ENCODE measurements at places on chromosomes 5 and 9. TPM values are rescaled to one million over a fixed set of nuclear protein-coding genes. Genes with fewer than 3 reads are reported as not detected.
A peak's percentile ranks its signal among the peaks of the same experiment; 100 is the strongest.

Gene PCDH1
- total RNA-seq: 48.6 TPM

- no peak for DNase-seq
Observed at GRCh38 chr5:67957374-67957773, 258.2 kb upstream of the PIK3R1 start.

DNA sequence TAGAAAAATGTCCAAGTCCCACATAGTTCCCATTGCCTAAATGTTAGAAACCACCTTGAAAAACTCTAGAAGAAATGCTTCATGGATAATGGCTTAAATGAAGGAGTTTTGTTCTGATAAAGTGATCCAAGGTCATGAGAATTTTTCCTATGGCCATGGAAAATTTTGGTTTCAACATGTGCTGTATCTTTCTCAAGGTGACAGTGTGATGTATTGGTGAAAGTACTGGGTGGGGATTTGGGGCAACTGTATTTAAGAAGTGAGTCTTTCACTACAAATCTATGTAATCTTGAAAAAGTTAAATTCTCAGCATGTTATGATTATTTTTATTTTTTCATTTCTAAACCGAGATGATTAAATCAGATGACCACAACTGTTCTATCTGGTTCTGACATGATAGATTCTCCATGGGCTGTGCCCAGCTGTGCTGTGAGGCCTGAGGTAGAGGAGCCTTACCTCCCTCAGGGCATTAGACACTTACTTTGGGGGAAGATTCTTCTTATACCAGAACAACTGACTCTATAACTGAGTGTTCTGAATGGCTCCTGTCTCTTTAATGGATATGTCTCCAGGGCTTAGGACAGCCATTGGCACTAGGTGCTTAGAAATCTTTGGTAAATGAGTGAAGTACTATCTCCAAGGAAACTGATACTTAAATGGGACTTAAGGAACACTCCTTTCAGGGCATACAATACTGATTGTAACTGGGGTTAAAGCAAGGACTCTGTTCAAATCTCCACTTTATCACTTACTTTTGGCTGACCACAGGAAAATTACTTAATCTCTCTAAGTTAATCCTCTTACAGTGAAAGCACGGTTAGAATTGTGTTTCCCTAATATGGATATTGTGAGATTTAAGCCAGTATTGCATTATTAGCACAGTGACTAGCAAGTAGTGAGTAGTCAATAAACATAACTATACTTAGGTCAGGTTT lies 397.4 kb upstream of the MEF2C start:
- DNase-seq: no peak

GRCh38 chr5:6849316-6850105 lies 136.3 kb downstream of the TENT4A start:
- DNase-seq: peak; percentile 34

GRCh38 chr9:36603006-36603405 lies 30.3 kb downstream of the MELK start:
- no peak for DNase-seq

DNA sequence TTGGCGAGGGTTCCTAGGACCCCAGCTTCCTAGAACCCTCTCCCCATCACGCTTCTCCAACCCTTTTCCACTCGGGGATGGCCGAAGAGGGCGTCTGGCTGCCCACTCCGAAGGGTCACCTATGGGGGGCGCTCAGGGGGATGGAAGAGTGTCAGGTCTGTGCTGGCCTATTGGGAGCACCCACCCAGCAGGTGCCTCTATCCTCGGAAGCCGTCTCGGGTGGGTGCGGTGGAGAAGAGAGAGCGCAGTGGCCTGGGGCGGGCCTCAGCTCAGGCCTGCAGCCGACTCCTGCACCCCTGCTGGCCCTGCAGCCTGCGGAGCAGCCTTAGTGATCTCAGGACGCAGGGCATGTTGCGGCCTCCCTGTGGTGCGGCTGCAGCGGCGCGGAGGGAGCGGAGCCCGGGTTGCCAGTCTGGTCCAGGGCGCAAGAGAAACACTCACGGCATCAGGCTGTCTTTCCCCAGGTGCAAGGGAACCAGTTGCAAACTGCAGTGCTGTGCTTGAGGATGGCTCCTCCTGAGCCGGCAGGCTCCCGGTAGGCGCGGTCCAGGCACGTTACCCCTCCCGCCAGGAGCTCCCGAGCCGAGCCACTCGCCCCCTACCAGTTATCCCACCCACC lies 1.5 kb upstream of the IRX2 start:
- no peak for DNase-seq

- DNase-seq: no peak
Observed at GRCh38 chr9:6355728-6356127, 27.6 kb downstream of the TPD52L3 start.

DNA sequence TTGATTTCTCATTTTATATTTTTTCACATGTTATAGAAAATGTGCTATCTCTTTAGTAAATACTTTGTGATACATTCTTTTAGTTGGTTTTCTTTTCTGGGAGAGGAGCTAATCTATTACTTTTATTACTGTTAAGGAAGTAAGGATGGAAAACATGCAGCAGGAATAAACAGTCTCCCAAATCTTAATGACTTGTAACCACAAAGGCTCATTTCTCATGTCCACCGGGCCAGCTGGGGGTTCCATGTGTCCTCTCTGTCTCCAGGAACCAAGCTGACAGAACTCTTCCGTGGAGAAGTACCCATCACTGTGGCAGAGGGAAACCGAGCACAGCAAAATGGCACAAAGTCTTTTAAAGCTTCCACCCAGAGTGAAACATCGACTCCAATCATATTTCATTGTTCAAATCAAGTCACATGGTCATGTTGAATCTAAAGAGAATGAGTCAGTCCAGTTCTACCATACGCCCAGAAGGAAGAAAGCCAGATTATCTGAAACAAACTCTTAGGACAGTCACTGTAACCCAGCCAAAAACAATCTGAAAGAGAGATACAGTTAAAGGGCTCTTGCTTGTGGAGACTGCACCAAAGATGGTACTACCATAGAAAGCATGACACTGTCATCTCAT lies 97.1 kb upstream of the CDH6 start:
- DNase-seq: no peak

DNA sequence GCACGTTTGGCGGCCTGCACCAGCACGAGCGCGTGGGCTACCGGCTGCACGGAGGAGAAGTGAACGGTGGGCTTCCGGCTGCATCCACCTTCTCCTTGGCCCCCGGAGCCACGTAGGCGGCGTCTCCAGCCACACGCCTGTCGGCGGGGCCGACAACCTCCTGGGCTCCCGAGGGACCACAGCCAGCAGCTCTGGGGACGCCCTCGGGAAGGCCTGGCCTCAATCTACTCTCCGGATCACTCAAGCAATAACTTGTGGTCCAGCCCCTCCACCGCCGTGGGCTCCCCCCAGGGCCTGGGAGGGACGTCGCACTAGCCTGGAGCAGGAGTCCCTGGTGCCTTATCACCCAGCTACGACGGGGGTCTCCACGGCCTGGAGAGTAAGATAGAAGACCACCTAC lies 73.7 kb downstream of the INSL6 start:
- no peak for DNase-seq

DNA sequence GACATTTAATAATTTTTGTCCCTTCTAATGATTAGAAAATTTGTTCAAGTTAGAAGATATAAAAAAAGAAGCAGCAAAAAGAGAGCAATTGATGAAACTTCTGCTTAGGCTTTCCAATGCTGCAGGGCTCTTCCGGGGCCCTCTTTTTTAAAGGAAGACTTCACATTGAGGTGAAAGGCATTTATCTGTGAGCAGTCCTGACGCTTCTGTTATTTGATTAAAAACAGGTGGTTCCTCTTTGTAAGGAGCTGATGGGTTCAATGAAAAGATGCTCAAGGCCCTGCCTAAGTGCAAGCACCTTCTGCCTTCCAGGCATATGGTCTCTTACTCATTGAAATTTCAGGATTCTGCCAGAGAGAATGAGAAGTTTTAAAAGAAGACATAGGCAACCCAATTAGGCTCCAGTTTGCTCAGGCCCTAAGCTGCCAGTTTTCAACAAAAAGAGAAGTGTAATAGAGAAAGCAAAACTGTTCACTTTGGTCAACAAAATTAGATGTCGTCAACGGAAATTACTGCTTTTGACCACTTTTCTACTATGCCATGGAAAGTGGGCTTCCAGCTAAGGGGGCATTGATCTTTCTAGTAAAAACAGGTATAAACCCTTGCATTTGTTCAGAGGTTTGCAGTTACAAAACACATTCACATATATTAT lies 100.2 kb downstream of the INSYN2B start:
- no peak for DNase-seq

Gene SPEF2
- total RNA-seq: 36.4 TPM

- no peak for DNase-seq
Observed at GRCh38 chr9:122332644-122333043, 38.2 kb upstream of the PTGS1 start.

DNA sequence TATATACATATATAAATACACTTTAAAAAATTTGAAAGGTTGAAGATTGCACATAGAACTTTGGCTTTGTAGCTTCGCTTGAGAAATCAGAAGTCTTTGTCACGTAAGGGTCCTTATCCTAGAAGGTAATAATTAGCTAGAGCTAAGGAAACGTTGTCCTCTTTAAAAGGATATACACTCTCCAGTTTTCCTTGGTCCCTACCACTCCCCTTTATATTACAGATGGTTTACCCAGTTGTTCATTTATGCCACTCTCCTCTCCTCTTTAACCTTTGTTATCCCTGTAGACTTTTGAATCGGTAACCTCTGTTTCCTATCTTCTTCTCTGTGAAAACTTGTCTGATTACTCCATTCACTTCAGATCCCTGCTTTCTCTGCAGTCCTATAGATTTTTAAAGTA lies 1101.0 kb upstream of the SEMA6A start:
- no peak for DNase-seq

DNA sequence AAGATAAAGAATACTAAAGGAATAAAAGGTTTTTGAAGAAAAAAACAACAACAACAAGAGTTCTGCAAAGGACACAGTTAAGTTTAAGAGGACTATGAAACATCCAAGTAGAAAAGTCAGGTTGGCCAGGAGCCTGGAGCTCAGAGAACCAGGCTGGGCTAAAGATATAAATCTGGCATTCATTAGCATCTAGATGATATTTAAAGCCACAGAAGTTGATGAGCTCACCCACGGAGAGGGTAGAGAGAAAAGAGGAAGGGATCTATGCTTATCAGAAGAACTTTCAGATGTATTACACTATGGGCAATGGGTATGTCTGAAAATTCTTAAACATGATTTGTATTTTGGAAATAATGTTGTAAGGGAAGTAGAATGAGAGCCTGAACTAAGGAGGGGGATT lies 9.9 kb downstream of the MIER3 start:
- no peak for DNase-seq

DNA sequence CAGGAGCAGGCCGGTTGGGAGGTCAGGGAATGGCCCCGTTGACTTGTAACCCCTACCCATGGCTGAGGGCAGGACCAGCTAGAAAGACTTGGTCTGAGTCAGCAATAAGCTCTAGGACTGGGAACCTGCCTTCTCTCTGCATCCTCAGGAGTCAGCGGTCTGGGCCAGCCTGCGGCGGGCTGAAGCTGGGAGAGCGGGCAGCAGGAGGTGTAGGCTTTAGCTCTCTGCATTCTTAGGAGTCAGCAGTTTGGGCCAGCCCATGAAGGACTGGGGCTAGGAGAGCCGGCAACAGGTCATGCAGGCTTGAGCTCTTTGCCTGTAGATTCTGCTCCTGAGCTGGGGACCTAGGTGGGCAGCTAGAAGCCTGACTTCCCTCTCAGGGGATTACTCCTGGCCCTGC lies 6.4 kb upstream of the SMIM32 start:
- no peak for DNase-seq

GRCh38 chr5:111784491-111785181 lies 27.6 kb upstream of the NREP start:
- DNase-seq: no peak

DNA sequence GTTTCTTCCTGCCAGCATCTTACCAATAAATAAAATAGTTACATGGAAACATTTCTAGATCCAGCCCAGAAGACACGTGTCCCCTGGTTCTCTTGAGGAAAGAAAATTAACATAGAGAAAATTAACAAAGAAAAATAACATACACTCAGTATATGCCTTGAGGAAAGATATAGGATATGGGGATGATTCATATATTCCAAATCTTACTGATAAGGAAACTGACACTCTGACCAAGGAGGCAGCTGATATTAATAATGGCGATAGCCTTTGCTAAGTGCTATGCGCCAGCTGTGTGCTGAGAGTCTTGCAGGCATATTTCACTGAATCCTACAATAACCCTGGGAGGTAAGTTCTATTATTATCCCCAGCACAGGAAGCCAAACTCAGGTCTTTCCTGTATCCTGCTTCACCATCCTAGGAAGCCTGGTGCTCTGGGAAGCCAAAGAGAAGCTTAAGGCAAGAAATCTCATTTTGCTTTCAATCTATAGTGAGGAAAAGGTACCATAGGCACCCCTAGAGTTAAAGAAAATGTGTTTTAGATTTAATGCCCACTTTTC lies 302.7 kb upstream of the NREP start:
- no peak for DNase-seq

DNA sequence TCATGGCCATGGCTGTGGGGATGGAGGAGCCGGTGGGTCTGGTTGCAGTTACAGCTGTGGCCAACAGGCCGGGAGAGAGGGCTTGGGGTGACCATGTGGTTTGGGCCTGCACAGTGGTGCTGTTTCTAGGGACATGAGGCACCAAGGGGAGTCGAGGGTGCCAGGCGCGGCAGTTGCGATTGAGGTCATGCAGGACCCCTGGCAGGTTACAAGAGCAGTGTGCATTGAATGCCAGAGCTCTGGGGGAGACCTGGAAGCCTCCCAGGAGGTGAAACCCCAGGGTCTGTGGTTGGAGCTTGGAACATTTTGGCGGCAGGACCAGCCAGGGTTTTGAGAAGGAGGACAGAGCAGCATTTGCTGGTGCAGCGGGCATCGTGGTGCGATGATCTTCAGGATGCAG lies 21.7 kb downstream of the RXRA start:
- DNase-seq: no peak

DNA sequence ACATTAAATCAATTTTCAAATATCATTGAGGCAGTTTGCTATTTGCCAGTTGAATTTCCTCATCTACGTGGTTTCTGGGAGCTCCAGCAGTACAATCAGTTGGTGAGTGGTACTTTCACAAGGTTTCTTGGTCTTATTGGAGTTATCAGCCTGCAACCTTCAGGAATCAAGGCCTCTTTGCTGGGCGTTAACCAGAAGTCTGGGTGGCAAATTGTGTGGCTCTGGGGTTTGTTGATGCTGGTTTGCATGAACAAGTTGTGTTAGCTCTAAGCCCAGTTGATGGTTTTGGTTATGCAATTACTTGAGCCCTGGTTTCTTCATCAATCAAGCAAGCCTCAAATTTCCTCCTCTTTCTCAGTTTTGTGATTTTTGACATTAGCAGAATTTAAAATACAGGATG lies 152.9 kb upstream of the ANKRD55 start:
- no peak for DNase-seq

GRCh38 chr5:131245312-131245711 lies 18.5 kb upstream of the CDC42SE2 start:
- no peak for DNase-seq

Data from spinal cord (tissue), 10 donors.